ENCODE measurements at places on chromosomes 6 and 20.

DNA sequence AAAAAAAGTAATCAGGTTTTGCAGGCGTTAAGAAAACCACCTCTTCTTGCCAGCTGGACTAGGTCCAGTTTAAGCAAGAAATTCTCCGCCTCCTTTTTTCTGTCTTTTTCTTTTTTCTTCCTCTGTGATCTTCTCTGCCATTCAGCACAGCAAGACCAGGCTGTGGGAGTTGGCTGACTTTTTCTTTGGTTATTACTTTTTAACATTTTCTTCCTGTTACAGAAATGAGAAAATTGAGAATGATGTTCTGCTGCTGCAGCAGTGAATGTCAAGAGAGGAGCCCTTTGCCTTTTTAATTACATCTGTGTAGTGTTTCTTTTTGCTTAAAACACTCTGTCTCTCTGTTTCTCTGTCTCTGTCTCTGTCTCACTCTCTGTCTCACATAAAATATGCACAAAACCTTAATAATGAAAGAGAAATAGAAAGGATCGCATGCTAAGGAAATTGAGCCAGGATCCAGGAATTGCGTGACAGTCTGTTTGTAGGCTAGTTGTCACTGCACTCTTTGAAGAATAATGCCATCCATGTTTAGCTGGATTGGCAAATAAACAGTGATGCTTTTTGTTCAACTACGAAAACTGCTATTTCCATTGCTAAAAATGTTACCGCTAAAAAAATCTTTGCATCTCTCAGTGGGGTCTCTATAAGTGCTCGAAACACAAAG lies 103.2 kb upstream of the SUPT3H start:
- DNase-seq, result peak; percentile 59

DNA sequence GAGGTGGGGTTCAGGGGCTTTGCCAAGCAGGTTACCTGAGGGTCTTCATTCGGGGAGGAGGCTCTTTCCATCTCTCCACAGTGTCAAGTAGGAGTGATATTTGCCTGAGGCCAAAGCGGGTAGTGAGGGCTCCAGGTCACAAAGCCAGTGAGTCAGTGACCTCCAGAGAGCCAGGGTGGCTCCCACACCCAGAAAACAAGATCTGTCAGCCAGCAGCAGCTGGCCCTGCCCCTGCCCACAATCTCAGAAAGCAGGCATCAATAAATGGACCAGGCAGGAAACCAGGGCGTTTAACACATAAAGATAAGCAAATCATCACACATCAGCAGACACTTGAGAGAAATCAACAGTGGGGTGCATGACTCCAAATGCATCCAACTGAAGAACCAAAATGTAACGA lies 250.8 kb downstream of the CDH26 start:
- DNase-seq, result no peak

DNA sequence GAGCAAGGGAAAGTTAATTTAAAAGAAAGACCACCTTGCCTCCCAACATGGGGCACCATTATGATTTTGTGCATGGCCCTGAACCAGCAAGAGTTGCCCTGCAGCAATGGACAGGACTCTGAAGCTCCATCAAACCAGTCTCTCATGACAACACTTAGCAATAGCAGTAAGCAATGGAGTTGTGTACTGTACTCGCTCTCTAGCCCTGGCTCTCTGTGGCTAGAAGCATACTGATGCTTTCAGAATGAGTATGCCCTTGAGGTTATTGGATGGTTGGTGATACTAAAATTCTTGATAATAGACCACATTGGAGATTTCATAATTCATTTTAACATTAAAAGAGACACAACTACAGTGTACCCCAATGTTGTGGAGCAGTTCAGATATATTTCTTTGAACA lies 23.2 kb upstream of the LMBRD1 start:
- DNase-seq, result no peak

DNA sequence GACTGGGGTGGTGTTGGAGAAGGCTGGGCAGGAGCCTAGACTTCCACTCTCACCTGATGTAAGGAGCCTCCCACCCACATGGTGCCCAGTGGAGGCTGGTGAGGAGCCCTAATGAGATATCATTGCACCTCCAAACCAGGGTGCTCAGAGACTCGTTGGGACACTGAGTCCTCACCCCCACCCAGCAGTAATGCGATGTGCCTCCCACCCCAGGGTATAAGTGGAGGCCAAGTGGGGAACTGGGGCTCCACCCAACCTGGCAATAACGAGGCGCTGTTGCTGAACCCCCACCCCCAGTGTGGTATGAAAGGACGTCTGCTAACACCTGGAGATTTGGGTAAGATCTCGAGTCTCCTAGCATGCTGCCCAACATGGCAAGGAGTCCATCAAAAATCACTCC lies 510.2 kb downstream of the PREX1 start:
- no peak for DNase-seq

DNA sequence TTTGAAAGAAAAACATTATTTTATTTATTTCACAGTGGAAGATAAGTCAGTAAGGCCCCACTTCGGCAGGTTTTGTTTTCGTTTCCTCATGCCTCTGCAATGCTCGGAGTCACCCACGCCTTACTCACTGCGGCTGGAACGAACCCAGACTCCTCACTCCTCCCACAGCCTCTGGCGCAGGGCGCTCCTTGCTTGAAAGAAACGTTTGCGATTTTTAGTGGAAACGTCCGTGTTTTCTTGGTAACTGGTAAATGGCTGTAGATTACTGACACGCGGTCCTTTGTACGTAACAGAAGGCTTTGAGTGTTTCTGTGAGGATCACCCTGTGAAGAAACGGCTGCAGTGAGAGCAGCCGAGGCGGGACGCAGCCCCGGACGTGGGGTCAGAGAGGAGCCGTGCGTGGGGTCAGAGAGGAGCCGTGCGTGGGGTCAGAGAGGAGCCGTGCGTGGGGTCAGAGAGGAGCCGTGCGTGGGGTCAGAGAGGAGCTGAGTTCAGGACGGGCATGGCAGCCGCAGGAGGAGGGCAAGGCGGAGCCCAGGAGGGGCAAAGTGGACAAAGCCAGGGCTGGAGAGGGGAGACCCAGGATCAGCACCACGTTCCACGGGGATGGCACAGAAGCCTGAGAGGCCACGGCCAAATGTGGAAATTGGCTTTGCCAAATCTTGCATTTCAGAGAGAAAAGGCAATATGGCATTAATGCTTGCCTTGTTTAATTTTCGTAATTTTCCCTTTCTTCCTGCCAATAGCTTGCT lies 198.6 kb upstream of the THBS2 start:
- DNase-seq, result peak; percentile 94

DNA sequence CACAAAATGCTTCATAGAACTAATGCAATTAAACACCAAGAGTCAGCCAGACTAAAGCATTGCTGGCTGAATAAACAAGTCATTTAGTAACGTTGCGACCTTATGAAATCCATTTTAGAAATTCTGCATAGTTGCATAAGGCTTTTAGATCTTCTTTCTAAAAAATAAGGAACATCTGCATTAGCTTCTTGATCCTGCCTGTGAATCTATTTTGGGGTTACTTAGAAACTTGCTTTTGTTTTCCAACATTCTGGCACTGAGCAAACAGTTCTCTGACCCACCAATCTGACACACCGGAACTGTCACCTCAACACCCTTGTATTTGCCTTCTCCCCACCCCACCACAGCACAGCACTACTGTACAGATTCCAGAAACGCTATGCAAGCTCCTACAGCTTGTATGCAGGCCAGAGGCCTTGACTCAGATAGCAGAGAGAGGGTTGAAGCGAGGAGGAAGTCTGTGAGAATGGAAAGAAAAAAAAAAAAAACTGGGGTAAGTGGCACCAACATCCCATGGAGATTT lies 55.0 kb downstream of the KIF13A start:
- DNase-seq, result peak; percentile 89

- DNase-seq, result no peak
These were observed 45.2 kb downstream of the AKIRIN2 start for GRCh38 chr6:87656857-87657256.

DNA sequence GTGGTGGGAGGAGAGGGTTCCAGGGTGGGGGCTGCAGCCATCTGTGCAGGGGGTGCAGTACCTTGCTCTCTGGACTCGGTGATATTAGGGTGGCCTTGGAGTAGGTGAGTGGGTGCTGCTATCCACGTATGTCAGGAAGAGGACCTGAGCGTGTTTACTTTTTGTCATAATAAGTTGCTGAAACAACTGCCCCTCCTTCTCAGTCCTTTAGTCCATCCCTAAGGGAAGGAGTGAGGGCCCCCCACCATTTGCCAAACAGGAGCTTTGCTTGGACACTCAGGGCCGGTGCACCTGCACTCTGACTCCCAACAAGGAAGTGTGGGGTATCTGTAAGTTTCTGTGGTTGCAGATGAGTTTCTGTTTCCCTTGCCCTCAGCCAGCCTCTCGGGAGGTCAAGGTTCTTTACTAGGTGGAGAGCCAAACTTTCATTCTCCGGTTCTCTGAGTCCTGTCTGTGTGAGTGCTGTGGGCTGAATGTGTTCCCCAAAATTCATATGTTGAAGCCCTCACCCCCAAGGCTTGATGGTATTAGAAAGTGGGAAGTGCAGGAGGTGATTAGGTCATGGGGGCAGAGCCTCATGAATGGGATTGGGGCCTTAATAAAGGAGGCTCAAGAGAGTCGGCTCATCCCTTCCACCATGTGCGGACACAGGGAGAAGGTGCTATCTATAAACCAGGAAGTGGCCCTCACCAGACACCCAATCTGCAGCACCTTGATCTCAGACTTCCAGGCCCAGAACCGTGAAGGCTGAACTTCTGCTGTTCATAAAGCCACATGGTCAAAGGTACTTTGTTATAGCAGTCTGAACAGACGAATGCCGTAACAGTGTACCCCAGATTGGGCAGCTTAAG lies 19.6 kb upstream of the CCR6 start:
- no peak for DNase-seq

Data from fibroblast of the aortic adventitia (primary cell).